ENCODE measurements at places on chromosomes 7 and 10. TPM values are rescaled to one million over a fixed set of nuclear protein-coding genes. Genes with fewer than 3 reads are reported as not detected.

The C10orf67 gene
- total RNA-seq, result 0.18 TPM

The NRF1 gene
- 12.2 TPM for total RNA-seq

The MSMB gene
- not detected for total RNA-seq

GRCh38 chr7:32507414-32507813, 12.1 kb downstream of the AVL9 start:
- no peak for DNase-seq

- DNase-seq, result no peak
Observed at GRCh38 chr7:68679459-68680234, 918.6 kb upstream of the AUTS2 start.

GRCh38 chr7:111005445-111005844, 85.5 kb upstream of the LRRN3 start:
- DNase-seq, result no peak

DNA sequence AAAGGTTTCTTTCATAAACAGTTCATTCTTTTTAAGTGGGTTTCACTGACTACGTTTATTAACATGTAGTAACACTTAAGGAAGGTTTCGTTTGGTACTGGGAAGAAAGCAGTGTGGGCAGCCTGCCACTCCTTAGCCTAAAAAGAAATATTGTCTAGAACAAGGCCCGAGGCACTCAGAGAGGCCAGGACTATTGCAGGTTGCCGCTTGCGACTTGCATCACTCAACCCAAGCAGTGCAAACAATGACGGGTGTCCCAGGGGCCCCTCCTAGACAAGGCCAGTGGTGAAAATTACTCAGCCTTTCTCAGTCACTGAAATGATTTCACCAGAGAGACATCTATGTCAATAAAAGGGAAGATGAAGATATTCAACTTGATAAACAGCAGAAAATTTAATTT, 243.9 kb downstream of the SNX13 start:
- peak; percentile 87 for DNase-seq

The EVX1 gene
- total RNA-seq, result not detected

- DNase-seq, result no peak
Observed at GRCh38 chr10:70197235-70197945, 27.1 kb upstream of the SAR1A start.

The MTG1 gene
- 38.5 TPM for total RNA-seq

DNA sequence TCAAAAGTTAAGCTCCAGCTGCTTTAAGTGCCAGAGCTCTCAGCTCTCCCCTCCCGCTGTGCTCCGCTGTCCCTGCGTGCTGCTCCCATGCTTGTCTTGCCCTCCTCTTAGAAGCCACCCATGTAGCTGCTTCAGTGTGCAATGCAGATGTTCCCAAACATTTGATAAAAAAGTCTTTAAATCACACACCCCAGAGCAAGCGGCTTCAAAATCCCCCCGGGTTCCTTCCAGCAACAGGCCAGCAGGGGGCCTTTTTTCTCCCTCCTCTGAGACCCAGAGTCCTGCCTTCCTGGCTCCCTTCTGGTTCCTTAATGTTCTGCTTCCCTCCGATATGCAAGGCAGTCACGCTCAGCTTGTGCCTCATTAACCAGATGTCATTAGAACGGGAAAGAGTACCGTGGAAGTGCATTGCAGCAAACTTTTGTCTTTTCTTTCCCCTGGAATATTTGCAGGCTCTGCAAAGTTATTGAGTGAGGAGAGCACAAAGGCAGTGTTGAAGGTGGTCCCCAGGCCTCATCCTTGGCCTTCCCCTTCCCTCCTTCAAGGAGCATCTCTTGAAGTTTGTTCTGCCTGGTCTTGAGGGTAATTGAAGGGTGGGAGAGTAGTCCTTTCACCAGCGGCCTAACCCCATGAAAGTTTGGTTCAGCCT, 25.5 kb downstream of the LDB3 start:
- DNase-seq, result peak; percentile 51

The SNCG gene
- total RNA-seq, result 10.6 TPM

The PNLIPRP2 gene
- total RNA-seq, result not detected

The NPS gene
- total RNA-seq, result not detected

DNA sequence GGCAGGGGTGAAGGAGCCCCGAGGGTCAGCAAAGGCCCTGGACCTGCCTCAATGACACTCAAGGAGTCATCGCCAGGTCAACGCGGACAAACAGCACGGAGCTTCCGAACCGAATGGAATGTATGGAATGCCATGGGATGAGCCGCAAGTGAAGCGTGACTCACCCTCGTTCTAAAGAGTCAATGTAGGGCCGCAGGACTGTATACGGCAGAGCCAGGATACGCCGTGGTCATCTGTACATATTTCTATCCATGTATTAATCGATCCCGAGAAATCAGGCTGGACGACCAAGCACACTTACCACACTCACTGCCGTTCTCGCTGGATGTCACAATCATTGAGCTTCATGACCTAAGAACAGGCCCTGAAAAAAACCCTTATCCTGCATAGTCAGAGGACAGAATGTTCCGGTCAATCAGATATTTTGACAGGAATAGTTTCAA, 4.3 kb downstream of the SNX8 start:
- DNase-seq, result peak; percentile 89

The CYP2E1 gene
- total RNA-seq, result 0.36 TPM
